Melanocyte of skin (primary cell): ENCODE measurements at places on chromosomes 5 and 9. TPM values are rescaled to one million over a fixed set of nuclear protein-coding genes. Genes with fewer than 3 reads are reported as not detected.

LCNL1 gene
- total RNA-seq, result not detected in 2 replicates

SPATA31C2 gene
- total RNA-seq, result not detected in 2 replicates

PCSK5 gene
- total RNA-seq, result 0.31 and 0.33 TPM in 2 replicates

BARHL1 gene
- not detected in 2 replicates for total RNA-seq

RAB3C gene
- under 0.01 TPM in 1 of 2 replicates, not detected in the other for total RNA-seq

S100Z gene
- not detected in 2 replicates for total RNA-seq

HTR1A gene
- total RNA-seq, result not detected in 2 replicates

ARHGEF28 gene
- total RNA-seq, result 4.5 and 12.0 TPM in 2 replicates
